Esophagus mucosa (tissue), 1 donor: ENCODE measurements at places on chromosomes 1 and 21.

- no peak for ATAC-seq
Measured at GRCh38 chr1:32874860-32875752, 4.4 kb upstream of the FNDC5 start.

DNA sequence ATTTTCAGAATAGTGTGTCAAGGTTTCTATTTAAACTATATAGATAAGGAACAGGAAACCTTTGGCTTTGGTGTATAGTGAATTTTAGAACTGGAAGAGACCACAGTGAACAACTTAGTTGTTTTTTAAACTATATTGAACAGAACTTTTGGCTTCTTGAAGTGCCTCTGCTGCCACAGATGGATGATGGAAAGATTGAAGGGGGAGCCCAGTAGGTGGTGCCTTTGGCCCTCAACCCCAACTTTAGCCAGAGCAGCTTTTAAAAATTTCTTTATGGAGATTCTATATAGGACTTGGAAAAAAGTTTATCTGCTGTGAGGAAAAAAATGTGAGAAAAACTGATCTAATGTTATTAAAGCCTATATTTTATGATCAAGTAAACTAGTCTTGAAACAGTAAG, 50.2 kb downstream of the SWT1 start:
- ATAC-seq: no peak

DNA sequence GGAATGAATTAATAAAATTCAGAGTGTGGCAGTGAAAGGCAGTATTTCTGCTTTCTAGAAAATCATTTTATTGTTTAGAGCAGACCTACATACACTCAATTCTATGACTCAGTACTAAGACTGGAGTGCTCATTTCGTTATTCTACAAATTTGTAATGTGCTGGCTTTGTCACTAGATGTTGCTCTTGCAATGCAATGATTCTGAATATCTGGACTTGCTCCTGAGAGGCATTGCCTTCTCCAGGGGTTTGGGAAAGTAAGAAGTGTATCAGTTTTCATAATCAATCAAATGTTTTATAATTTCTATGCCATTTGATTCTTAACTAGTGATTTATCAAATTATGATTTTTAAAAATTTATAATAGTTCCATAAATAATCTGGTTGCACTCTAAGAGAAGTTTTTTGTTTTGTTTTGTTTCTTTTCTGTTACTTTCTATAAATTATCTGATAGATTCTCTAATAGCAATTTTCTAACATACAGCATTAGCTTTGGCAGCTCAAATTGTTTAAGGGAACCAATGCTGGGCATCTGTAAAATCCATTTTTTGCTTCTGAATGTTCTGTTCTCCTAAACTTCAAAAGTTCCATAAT, 280.5 kb upstream of the SGIP1 start:
- peak; percentile 89 for ATAC-seq

GRCh38 chr1:243718893-243719292, 131.2 kb downstream of the AKT3 start:
- ATAC-seq: no peak

- no peak for ATAC-seq
Measured at GRCh38 chr1:151495316-151495715, 15.9 kb upstream of the CGN start.

- ATAC-seq: no peak
Measured at GRCh38 chr1:71565262-71565661, 484.4 kb upstream of the ZRANB2 start.

DNA sequence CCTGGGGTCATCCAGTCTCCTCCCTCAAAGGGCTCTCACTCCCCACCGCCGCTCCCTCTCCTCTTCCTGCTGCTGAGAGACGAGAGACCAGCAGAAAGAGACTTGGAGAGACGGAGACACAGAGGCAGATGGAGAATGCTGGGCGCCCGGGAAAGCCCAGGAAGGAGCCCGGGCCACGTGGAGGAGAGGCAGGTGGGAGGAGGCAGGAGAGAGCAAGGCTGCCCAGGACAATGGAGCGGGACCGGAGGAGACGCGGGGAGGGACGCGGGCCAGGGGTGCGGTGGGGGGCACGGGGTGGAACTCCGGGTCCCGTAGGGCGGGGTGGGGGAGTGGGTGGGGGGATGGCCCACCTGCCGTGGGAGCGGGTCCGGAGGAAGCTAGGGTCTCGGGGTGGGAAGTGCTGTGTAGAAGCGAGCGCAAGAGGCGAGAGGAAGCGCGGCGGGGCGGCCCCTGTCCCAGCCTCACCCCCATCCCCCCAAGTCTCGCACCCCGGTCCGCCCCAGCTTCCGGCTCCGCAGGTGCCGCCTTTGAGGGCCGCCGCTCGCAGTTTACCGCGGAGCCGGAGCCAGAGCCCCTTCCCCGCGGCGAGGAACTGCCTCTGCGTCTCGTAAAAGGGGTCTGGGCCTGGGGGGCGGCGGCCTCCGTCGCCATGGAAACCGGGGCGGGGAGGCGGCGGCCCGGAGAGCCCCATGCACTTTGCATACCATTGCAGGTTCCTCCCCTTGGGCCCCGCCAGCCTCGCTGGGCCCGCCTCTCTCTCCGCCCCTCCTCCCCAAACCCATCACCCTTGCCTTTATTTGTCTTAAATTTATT, 11.7 kb upstream of the EPHA2 start:
- ATAC-seq: peak; percentile 55

GRCh38 chr1:231286603-231287002, 45.6 kb downstream of the GNPAT start:
- no peak for ATAC-seq

GRCh38 chr1:48105165-48105564, 108.0 kb upstream of the TRABD2B start:
- no peak for ATAC-seq

GRCh38 chr21:25735646-25736597, 1.1 kb downstream of the GABPA start:
- peak; percentile 1 for ATAC-seq

- ATAC-seq: peak; percentile 85
Measured at GRCh38 chr1:42966688-42967612, 8.3 kb upstream of the SLC2A1 start.

- ATAC-seq: no peak
Measured at GRCh38 chr21:33203371-33203724, 26.4 kb upstream of the IFNAR2 start.

- ATAC-seq: no peak
Measured at GRCh38 chr1:225944951-225945350, 3.9 kb upstream of the LEFTY2 start.

DNA sequence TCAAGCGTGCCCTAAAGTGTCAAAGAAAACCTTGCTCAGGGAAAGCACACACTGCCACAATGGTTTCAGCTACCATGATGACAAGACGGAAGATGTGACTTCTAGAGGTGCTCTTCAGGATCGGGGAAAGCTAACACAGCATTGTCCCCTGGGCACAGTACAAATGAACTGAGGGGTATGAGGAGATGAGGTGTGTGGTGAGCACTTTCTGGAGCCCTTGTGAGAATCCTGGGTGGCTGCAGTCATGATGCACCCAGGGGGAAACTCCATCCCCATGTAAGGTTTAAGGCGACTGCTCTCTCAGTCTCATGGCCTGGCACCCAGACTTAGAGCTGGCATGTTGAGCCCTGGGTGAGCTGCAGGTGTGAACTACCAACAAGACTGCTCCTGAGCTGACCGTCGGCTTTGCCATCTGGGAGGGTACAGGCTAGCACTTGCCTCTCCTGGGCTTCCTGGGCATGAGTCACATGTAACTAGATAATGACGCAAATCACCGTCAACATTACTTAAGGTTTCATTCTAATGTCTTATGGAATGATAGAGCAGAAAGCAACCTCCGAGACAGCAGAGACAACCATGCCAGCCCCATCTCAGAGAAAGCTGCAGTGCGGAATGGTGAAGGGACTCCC, 144.6 kb downstream of the CLIC6 start:
- ATAC-seq: peak; percentile 90
